ENCODE measurements at places on chromosomes 1 and 21.

DNA sequence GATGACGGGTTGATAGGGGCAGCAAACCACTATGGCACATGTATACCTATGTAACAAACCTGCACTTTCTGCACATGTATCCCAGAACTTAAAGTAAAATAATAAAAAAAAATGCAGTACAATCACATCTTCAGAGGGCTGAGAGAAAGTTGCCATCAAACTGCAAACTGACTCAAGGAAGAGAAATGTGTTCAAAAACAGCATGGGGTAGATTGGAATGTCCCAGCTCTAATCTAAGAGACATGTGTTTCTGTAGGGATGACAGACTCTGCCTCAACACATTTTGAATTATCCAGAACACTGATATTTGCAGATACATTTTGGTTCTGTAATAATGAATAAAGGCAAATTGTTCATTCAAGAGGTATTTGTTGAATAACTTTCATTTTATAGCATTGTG is 171.2 kb upstream of the RUNX1 start:
- no peak for DNase-seq

- no peak for DNase-seq
Observed at GRCh38 chr1:158685085-158685484, 1.4 kb downstream of the SPTA1 start.

GRCh38 chr1:247079141-247079874 is 697 bp upstream of the ZNF670 start:
- no peak for DNase-seq

- DNase-seq: no peak
Observed at GRCh38 chr1:12469990-12470389, 148.0 kb downstream of the DHRS3 start.

DNA sequence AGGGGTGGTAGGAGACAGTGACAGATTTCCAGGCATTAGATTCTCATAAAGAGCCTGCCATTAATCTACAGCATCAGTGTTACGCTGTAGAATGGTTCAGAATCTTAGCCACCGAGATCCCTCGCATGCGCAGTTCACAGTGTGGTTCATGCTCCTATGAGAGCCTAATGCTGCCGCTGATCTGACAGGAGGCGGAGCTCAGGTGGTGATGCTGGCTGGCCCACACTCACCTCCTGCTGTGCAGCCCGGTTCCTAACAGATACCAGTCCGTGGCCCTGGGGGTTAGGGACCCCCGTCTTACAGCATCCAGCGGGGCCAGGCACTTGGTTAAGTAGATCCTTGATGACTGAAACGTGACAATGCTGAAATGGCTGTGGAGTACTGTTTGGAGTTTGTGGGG is 163.6 kb upstream of the C1orf21 start:
- peak; percentile 10 for DNase-seq

- no peak for DNase-seq
Observed at GRCh38 chr1:69777423-69777822, 209.7 kb downstream of the LRRC7 start.

DNA sequence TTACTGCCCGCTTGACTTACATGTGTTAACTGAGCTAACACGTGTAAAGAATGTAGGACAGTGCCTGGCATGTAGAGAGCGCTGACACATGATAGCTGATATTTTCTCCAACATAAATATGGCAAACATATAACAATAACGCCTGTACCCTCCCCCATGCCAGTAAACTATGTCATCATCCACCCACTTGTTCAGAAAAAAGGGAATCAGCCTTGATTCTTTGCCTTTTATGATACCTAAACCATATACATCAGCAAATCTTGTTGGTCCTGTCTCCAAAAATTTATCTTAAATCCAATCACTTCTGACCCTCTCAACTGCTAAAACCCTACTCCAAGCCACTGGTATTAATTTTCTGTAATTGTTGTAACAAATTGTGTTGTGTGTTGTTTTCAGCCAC is 1.1 kb upstream of the ZNF692 start:
- DNase-seq: no peak

- peak; percentile 35 for DNase-seq
Observed at GRCh38 chr1:64864018-64864940, 102.1 kb downstream of the JAK1 start.
